Hematopoietic multipotent progenitor cell treated with erythropoietin and hydrocortisone succinate and interleukin-3 and kit ligand, for 6 days (in vitro differentiated cells): ENCODE measurements at places on chromosomes 5 and 9.

- DNase-seq: no peak
Observed at GRCh38 chr5:131209175-131209505, 38.4 kb downstream of the LYRM7 start.

- no peak for DNase-seq
Observed at GRCh38 chr5:153562189-153562588, 71.7 kb downstream of the GRIA1 start.

DNA sequence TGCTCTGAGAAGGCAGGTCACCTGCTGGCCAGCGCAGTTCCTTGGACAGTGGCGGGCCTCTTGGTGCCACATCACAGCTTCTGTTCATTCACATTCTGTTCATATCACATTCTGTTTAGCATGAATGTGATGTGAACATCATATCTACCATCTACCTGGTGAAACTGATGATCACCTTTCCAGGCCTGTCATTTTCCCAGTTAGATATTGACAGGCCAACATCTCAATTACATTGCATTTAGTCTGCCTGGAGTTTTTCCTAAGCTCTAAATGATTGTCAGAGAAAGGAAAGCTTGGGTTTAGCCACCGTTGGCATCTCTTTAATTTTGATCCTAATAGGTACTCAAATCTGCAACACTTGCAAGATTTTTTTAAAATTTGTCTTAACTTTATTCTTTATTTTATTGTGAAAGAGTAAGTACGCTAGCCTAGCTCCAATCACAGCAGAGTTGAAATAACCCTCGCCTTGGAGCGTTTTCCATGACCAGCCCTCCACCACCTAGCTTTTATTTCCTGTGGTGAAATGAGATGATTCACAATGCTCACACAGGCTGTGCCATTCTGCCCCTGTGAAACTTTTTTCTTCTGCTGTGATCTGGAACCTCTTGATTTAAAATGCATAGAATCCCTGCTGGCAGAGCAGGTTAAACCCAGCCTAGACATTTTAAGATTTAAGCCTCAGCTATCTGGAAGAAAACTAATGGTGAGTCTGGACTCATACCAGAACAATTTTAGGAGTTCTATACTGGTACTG lies 225.0 kb downstream of the ESM1 start:
- DNase-seq: no peak

GRCh38 chr9:92297611-92298010 lies 4.1 kb upstream of the IARS1 start:
- no peak for DNase-seq

- DNase-seq: no peak
Observed at GRCh38 chr5:75928992-75929391, 154.2 kb upstream of the SV2C start.

DNA sequence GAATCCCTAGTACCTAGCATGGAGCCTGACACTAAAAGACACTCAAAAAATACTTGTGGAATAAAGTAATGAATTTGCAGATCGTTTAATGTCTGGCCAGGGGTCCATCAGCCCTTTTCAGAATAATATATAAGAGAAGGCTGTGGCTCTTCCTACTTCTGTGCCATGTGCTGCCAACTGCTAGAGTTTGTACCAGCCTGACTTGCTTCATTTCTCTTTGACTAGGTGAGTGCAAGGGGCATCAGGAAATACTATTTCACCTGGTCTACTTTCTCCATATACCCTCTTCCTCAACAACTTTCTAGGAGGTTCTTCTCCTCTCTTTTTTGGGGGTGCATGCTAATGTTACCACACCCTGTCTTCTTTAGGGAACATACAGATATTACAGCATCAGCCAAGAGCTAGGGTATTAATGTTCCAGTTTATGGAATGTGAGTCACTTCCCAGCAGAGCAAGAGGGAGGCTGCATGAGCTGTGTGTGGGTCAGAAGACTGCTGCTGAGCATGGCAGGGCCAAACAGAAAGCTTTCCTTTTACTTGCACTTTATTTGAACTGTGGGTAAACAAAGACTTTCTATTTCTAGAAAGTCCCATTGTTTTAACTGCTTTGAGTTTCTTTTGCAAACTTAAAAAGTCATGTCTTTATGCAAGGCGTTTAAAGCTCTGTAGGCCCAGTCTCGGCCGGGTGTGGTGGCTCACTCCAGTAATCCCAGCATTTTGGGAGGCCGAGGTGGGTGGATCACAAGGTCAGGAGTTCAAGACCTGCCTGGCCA lies 158.9 kb downstream of the ADAMTSL1 start:
- DNase-seq: no peak

DNA sequence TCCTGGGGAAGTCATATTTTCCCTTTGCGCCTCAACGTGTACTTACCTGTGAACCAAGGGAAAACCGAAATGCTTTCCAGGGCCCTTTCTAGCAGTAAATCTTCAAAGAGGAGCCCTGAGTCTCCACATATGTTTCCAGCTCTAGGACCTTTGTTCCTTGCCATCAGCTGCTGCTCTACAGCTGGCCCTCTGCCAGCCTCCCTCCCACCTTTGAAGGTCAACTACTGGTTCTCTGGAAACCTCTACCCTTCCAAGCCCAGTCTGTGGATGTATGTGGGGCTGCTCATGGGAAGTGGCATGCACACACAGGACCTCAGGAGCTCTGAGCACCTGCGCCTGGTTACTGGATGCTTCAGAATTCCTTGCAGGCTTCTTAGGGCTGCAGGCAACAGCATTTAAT lies 117.2 kb downstream of the PSD2 start:
- DNase-seq: no peak

GRCh38 chr9:93098236-93098946 lies 2.4 kb downstream of the CARD19 start:
- DNase-seq: peak; percentile 92

- no peak for DNase-seq
Observed at GRCh38 chr5:80300125-80300524, 19.7 kb upstream of the SPZ1 start.

DNA sequence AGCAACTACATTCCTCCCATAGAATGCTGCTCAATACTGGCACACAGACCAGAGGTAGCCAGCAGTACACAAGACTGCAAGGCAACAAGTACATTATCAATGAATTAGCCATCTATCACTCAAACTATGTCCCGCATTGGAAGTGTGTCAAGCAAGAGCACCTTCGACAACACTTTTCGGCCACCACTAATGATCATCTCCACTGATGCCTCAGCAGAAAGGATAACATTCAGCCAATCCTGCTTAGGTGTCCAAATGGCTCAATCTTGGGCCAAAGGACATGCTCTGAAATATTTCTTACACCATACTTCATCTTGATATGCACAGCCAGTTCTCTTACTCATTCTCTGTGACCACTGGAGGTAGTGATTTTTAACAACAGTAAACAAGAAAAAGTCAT lies 25.0 kb downstream of the SKP1 start:
- no peak for DNase-seq

DNA sequence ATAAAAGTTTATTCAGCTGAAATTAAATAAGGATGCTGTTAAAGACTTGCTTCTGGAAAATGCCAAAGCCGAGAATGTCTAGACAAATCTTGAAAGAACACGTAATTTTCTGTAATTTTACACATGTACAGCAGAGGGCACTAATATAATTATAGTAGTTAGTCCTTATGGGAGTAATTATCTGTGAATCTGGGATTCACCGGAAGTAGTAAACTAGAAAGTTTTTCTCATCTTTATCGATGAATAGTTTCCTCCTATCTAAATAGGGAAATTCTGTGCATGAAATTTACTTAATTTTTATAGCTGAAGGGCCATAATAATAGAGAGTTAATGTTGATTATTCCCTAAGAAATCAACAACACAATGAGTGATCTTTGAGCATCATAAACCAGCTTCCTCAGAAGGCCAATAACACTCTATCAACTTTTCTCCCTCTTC lies 18.4 kb upstream of the CNTLN start:
- peak; percentile 76 for DNase-seq
